ENCODE measurements at places on chromosomes 5 and 9.

GRCh38 chr5:89342106-89342876, 459.3 kb upstream of the MEF2C start:
- no peak for DNase-seq

DNA sequence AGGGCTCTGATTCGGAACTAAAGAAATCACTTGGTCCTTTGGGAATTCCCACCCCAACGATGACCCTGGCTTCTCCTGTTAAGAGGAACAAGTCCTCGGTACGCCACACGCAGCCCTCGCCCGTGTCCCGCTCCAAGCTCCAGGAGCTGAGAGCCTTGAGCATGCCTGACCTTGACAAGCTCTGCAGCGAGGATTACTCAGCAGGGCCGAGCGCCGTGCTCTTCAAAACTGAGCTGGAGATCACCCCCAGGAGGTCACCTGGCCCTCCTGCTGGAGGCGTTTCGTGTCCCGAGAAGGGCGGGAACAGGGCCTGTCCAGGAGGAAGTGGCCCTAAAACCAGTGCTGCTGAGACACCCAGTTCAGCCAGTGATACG, 83.4 kb downstream of the GOLPH3 start:
- DNase-seq: no peak

- DNase-seq: no peak
These were observed 3.2 kb downstream of the HNRNPH1 start for GRCh38 chr5:179620293-179620692.

- DNase-seq: no peak
These were observed 3.5 kb upstream of the EXOSC2 start for GRCh38 chr9:130689937-130690700.

- no peak for DNase-seq
These were observed 8.4 kb downstream of the SLC1A3 start for GRCh38 chr5:36614657-36615308.

- no peak for DNase-seq
These were observed 1.1 kb downstream of the BAG1 start for GRCh38 chr9:33263131-33264002.

- DNase-seq: no peak
These were observed 16.1 kb downstream of the PCSK5 start for GRCh38 chr9:75906531-75906930.

- DNase-seq: no peak
These were observed 286.5 kb downstream of the MAST4 start for GRCh38 chr5:66882606-66883227.

GRCh38 chr5:173834071-173834771, 53.9 kb upstream of the CPEB4 start:
- no peak for DNase-seq

DNA sequence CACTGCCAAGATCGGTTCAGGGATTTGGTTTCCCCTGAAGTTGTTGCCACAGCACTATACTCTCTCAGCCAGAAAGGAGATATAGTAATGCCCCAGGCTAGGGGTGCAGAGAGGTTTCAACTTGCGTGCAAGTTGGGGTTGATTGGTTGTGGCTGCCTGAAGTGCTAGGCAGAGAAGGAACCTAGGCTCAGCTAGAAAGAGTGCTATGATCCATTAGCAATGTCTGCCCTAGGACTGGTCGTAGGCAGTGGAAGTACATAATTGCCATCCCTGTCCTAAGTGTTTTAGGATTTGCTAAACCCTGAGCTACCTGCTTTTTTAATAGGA, 136.6 kb upstream of the SMIM23 start:
- DNase-seq: no peak

DNA sequence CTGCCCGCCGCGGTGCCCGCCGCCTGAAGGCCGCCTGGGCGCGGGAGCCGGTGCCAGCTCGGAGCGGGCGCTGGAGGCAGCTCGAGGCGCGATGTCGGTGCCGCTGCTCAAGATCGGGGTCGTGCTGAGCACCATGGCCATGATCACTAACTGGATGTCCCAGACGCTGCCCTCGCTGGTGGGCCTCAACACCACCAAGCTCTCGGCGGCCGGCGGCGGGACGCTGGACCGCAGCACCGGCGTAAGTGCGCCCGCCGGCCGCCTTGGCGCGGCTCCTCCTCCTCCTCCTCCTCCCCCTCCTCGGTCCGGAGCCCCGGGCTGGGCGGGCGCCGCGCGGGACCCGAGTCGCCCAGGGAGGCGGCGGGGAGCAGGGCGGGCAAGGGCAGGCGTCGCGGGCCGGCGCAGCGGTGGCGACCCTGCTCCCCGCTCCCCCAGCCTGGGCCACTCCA, 455 bp downstream of the OLFM1 start:
- DNase-seq: no peak

GRCh38 chr5:115428248-115428647, 116.3 kb downstream of the FEM1C start:
- no peak for DNase-seq

GRCh38 chr5:62909326-62909725, 330.7 kb downstream of the LRRC70 start:
- DNase-seq: no peak
